ENCODE measurements at places on chromosomes 5 and 9.

DNA sequence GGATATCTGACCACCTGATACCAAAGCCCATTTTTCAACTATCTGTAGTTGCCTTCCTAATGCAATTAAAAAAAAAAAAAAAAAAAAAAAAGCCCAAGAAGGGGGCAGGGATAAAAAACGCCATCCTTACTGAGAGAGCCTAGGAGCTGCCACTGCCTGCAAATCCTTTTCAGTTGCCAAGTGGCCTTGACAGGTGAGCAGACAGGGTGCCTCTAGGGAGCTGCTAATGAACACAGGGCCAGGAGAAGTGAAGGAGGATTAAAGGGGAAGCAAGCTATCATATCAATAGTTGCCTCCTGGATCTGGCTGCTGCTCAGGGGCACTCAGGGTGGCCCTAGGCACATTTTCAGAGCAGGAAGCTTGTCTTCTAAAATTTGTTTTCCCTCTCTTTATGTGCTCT is 547.4 kb downstream of the TLE1 start:
- DNase-seq: no peak

GRCh38 chr5:80672140-80672736 is 17.5 kb upstream of the DHFR start:
- peak; percentile 73 for DNase-seq

- peak; percentile 73 for DNase-seq
Measured at GRCh38 chr5:43066799-43067741, 27.0 kb upstream of the ANXA2R start.

GRCh38 chr9:8718121-8718725 is 918.6 kb upstream of the DMAC1 start:
- no peak for DNase-seq

DNA sequence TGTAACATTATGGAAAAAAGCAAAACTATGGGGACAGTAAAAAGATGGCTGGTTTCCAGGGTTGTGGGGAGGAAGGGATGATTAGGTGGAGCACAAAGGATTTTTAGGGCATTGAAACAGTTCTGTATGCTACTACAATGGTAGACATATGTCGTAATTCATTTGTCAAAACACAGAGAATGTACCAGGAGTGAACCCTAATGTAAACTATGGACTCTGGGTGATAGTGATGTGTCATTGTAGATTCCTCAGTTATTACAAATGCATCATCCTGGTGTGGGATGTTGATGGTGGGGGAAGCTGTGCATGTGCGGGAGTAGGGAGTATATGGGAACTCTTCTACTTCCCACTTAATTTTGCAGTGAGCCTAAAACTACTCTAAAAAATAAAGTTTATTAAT is 135.0 kb upstream of the GABRP start:
- DNase-seq: no peak

DNA sequence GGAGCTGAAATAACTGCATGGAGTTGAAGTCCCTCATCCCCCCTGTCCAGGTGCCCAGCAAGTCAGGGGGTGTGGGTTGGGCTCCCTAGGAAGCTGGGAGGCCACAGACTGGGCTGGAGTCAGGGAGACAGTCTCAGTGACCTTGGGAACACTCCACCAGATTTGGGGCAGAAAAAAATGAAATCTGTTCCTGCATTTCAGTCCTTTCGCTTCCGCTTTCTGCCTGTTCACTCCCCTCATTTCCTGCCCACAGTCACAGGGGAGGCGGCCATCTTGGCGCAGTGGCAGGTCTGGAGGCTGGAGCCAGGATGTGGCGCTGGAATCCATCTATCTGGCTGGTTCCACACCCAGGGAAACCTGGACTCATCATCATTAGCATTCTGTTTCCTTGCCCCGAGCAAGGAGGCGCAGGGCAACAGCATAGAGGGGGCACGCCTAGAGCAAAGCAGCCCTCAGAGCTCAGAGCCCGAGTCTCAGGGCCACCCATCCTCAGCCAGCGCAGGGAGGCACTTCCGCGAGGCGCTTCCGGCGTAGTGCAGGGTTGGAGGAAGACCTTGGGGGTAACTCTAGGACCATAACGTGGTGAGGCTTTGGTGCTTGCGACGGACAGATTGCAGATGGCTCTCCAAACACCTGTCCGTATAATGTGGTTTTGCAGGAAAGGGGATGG is 86.2 kb upstream of the HSPA9 start:
- DNase-seq: no peak

- no peak for DNase-seq
Measured at GRCh38 chr5:171676286-171676944, 109.2 kb upstream of the SMIM23 start.

GRCh38 chr9:110173322-110173642 is 34.7 kb downstream of the C9orf152 start:
- DNase-seq: no peak

- peak; percentile 48 for DNase-seq
Measured at GRCh38 chr5:64144425-64145215, 21.0 kb upstream of the RNF180 start.

GRCh38 chr5:55418994-55419968 is 111.5 kb downstream of the MTREX start:
- peak; percentile 50 for DNase-seq

DNA sequence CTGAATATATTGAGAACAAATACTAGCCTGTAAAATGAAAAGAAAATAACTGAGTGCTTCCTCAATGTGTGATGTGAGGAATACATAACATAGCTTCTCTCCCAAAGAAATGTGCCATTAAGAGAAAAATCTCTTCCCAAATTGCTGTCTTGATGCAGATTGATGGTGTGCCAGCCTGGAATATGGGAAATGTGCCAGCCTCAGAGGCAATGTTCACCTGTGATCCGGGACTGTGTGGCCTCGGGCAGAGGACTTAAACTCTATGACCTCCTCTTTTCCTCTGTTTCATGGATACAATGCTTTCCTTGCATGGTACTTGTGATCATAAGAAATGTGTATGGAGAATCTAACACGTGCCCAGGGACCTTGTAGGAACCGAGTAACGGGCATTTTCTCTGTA is 370.9 kb downstream of the DIRAS2 start:
- DNase-seq: no peak

DNA sequence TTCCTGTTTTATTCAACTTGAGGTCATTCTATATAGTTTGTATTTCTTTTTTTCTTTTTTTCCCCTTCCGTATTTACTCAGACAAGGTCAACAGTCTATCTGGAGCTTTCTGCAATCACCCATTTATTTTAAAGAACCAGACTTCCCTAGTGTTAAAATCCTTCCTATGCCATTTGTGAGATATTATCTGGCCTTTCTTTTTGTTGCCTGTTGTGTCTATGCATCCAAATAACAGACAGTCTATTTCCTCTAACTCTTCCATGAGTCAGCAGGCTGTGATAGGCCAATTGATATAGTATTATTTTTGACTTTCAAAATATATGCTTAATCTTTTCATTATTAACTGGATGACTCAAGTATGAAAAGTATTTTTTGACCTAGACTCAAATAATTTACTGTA is 291.2 kb upstream of the PTPRD start:
- DNase-seq: no peak

- DNase-seq: peak; percentile 87
Measured at GRCh38 chr5:74543162-74543995, 97.1 kb downstream of the ENC1 start.

DNA sequence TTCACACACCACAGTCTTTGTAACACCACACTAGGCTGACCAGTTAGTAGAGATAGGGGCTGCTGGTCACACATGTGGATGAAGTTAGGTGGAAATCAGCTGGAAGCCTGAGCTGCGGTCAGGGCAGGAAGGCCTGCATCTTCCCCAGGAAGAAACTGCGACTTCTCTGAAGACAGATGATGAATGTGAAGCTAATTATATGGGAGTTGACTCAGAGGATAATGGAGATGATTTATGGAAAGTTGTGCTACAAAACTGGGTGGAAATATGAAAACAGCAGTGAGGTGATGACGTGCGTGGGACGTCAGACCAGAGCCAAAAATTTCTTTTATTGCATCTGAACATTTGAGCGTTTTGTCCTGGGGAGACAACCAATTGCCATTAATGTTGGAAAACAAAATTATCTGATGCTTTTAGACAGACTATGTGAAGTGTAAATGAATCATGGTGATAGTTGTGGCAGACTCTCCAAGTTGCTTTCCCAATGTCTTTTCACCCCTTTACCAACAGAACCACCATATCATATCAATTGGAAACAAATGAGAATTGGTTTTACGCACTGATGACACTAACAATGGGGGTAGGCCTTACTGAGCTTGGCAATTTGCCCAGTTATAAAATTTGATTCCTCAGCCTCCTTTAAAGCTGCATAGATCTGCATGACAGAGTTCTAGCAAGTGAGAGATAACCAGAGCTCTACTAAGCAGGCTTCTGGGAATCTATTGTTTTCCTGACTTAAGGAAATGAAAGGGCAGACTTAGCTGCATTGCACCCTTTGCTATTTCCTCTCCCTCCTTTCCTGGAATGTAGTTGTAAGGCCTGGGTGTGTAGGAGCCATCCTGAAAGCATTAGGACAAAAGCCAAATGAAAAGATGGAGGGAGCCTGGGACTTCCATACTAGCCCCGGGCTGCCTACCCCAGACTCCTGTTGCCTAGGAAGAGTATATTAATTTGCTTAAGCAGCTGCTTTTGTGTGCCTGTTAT is 84.0 kb downstream of the RAB3C start:
- DNase-seq: no peak

GRCh38 chr5:73691302-73692080 is 65.5 kb downstream of the ARHGEF28 start:
- DNase-seq: no peak
